ENCODE measurements at places on chromosomes 6 and 20.

- DNase-seq: no peak
Observed at GRCh38 chr6:101700655-101701054, 307.1 kb downstream of the GRIK2 start.

DNA sequence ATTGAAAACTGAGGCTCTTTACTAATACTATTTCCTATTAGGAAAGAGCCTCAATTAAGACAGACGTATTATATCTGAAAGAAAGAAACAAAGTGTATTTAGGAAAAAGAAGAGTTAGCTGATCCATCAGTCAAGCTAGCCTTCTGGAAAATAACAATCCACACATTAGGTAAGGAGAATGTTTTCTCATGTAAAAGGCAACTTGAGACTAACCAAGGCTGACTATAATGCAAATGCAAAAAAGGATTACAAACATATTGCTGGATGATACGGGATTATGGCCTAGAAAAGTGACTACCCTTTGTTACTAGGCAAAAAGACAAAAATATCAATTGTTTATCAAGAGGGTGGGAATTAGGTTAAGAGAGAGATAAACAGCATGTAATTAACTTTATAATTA is 176.9 kb downstream of the RFPL4B start:
- DNase-seq: no peak

DNA sequence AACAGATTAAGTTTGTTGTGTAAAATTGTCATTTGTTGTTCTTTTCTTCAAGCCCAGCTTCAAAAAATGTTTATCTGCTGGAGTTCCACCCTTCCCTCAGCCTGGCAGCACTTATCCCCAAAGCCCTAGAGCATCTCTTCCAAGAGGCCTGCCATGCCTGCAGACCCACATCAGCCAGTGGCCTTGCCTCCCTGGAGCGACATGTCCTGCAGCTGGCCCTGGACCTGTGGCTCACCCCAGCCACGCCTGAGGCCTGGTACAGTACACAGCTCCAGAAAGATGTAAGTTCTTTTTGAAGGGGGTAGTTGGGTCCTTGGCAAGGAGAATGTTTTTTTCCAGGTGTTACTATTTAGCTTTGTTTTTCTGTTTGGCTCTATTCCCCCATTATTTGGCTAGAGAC is 124.8 kb downstream of the CD164 start:
- DNase-seq: no peak

DNA sequence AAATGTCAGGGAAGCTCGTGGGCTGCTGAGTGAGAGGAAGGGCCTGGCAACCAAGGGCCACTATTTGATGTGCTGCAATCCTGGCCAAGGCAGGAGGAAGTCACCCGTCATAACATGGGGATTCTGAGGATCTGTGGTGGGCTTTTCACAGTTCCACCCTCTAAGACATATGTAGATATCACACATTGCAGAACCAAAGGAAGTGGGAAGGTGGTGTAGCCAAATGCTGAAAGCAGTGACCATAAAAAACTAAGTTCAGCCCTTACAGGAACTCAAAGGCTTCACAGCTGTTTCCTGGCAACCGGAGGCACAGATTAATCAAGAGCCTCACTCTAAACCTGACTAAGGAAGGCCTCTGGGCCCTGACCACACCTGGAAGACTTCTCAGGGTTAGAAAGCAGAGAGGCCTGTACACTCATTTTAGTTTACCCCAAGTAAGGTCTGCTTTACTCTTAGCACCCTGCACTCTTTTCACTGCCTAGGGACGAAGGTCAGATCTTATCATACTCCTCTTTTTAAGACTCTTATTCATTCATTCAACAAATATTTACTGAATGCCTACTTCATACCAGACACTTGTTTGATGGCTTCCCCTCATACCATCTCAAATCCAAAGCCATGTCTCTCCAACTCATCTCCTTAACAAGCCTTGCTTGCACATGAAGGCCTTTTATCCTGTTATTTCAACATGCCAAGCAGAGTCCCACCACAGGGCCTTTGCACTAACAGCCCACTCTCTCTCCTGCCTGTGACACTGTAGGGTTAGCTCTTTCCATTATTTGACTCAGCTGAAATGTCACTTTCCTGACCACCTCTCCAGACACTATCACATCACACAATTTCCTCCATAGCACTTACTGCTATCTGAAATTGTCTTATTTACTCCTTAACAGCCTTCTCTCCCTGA is 2.6 kb downstream of the UBE2V1 start:
- DNase-seq: peak; percentile 27

DNA sequence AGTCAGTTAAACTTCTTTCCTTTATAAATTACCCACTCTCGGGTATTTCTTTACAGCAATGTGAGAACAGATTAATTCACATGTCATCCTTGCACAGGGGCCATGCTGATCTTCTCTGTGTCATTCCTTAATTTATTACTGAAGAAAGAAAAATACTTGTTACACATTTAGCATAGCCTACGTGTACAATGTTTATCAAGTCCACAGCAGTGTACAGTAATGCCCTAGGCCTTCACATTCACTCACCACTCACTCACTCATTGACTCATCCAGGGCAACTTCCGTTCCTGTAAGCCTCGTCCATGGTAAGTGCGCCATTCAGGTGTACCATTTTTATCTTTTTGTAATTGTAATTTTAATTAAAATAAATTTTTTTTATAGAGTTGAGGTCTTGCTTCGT is 73.6 kb downstream of the RSPH3 start:
- DNase-seq: no peak

DNA sequence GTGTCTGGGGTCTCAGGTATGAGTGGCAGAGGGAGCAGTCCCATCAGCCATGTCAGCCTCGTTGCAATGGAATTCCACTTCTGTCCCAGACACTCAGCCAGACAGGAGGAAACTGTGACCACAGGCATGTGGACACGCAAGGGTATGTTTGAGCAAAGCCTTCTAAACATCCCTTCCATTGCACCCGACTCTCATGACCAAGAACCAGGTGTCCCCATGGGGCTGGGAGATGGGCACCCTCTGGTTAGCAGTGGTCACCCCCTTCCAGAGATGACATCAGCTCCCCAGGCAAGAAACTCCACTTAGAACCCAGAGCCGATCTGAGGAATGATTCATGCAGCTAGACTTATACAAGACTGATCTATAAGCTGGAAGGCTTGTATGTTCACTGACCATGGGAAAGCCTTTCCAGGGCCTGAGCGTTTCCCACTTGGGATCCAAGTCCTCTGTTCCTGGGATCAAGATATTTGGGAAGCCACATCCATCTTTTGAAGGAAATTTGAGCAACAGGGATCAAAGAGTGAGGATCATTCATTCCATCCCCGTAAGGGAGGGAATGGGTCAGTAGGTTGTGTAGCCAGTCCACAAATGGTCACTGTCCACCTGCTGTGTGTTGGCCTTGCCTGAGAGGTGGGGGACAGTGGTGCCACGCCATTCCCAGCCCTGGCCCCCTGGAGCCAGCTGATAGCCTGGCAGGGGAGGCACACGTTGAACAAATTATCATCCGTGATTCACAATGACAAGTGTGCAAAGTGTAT is 3.9 kb upstream of the MRGBP start:
- DNase-seq: no peak

- no peak for DNase-seq
Observed at GRCh38 chr6:36779227-36779626, 60.0 kb downstream of the CPNE5 start.

- DNase-seq: no peak
Observed at GRCh38 chr6:74645108-74645849, 560.6 kb downstream of the COL12A1 start.

- DNase-seq: no peak
Observed at GRCh38 chr6:76790881-76791280, 672.4 kb downstream of the HTR1B start.

GRCh38 chr20:34538671-34539123 is 19.8 kb upstream of the MAP1LC3A start:
- peak; percentile 66 for DNase-seq

DNA sequence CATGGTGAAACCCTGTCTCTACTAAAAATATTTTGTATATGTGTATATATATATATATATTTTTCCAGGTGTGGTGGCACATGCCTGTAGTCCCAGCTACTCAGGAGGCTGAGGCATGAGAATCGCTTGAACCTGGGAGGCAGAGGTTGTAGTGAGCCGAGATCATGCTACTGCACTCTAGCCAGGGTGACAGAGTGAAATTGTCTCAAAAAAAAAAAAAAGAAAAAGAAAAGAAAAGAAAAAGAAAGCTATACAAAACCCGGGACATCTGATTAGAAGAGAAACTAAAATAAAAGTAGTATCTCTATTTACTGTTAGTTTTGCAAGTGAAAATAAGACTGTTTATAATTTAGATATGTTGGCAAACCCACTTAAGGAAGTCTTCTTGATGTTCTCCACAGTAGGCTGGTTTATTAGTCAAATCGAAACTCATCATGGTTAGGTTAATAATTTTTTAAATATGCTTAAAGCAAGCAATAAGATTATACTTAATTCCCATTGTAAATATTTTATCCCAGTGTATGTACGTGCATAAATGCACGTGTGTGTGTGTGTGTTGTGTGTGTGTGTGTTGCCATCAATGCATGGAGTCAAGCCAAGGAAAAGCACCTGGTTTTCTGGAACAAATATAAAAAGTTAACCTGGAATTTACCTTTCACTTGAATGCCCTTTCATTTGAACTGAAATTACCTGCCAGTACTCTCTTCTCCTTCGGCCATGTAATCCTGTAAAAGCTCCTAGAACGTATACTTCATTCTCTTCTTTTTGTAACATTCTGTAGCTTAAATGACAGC is 7.1 kb downstream of the VNN2 start:
- DNase-seq: no peak

DNA sequence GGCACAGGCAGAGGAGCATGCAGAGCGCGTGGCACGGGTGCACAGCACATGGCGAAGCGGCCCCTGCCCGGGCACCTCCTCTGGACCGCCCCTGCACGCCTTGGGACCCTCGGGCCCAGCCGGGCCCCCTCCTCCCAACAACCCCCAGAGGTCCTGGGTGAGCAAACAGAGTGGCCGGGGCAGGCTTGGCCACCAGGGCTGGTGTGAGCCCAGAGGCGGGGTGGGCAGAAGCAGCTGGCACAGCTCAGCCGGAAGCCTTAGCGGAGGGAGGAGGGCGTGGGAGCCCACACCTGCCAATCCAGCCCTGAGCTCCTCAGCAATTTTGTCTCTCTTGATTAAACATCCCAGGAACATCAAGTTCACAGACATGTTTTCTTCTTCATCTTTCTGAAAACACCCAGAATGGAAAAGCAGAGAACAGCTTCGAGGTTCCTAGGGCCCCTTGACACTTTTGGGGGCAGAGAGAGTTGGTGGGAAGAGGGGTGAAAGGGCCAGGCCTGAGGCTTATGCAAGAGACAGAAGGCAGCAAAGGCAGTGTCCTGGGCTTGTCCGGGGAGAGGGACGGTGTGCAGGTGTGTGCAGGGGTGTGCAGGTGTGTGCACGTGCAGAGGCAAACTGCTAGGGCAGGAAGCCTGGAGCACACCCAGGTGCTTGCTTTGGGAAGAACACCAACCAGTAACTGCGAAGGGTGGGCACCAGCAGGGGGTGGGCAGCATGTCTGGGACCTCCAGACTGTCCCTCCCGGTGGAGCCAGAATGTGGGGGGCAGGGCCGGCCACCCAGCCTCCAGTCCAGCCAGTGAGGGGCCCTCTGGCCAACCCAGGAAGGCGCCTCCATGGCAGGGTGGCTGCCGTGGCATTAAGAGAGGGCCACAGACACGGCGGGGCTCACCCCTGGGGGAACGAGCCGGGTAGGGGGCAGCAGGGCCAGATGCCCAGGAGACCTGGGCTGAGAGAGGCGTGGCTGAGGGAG is 4.8 kb downstream of the HRH3 start:
- no peak for DNase-seq

DNA sequence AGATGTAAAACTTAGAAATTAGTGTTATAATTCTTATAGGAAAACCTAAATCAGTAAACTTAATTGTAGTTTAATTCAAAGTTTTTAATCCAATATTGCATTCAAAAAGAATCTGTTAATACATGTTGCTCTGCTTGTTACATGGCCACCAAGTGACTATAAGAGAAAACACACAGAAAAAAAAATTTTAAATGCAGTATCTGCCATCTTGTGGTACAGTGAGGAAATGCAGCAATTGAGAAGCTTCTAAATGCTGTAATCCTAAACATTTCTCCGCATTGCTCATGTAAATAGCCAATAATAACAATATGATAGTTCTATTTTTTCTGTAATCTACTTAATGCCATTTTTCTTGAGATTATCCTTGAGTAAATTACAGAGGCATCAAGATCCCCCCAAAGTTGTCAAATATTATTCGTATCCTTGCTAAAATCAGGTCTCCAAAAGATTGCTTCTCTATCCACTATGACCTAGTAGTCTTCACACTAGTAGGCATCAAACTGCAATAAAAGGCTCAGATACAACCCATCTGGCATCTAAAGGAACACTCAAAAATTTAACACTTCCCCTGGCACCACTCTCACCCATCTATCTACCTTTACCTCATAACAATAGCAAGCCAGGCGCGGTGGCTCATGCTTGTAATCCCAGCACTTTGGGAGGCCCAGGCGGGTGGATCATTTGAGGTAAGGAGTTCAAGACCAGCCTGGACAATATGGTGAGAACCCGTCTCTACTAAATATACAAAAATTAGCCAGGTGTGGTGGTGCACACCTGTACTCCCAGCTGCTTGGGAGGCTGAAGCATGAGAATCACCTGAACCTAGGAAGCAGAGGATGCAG is 34.6 kb downstream of the HDAC2 start:
- DNase-seq: peak; percentile 54

- no peak for DNase-seq
Observed at GRCh38 chr6:136280032-136280609, 9.5 kb downstream of the BCLAF1 start.

- peak; percentile 51 for DNase-seq
Observed at GRCh38 chr20:48787861-48788375, 39.9 kb downstream of the PREX1 start.

- DNase-seq: no peak
Observed at GRCh38 chr20:18986146-18986830, 172.7 kb downstream of the SCP2D1 start.

DNA sequence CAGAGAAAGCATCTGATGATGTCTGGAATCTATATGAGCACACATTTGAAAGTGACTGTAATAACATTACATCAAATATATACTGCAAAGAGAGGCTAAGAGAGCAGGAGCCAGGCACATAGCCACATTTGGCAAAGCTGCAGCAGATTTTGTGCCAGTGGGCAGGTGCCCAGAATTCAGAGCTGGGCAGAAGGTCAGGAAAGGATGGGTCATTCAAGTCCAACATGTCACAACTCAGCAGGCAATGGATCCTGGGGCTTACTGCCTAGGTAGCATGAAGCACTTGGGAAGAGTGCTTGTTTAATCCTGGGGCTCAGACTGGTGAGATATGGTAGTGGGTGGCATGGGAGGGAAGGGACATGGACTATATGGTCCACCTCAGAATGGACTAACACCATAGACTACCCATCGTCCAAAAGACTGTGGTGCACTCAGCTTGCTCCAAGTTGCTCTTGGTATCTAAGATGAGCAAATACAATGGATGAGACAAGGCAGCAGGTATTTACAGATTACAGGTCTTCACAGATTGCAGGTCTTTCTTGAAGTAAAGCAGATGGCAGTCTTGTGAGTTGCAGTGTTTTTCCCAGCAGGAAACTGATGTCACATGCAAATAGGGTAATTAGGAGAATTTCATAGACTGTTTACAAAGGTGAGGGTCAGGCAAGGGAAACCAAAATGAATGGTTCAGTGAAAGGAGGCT is 31.2 kb upstream of the SHLD1 start:
- peak; percentile 81 for DNase-seq

DNA sequence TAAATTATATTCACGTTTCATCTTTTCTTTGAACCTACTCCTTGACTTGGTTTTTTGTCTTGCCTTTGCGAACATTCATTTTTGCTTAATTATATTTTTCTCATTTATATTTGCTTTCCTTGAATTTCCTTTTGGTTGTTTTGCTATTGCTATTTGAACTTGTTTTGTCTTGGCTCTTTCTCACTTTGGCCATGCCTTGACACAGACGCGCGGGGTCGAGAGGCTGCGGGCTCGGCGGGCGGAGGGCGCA is 7.1 kb upstream of the TMEM14A start:
- no peak for DNase-seq

Measured in fibroblast of gingiva (primary cell).